Thoracic aorta (tissue), 2 donors: ENCODE measurements at places on chromosomes 6 and 20. TPM values are rescaled to one million over a fixed set of nuclear protein-coding genes. Genes with fewer than 3 reads are reported as not detected.

Gene ADGRF4
- not detected for total RNA-seq

Gene ID4
- total RNA-seq: 130 TPM

Gene SALL4
- not detected for total RNA-seq

Gene DDX39B
- total RNA-seq: 217 TPM

Gene CRISP3
- not detected for total RNA-seq

Gene OTOR
- not detected for total RNA-seq

Gene EPHA7
- 1.8 TPM for total RNA-seq

Gene TAAR5
- not detected for total RNA-seq

Gene HRH3
- total RNA-seq: not detected

Gene TPD52L1
- 73.5 TPM for total RNA-seq

Gene CNR1
- total RNA-seq: 22.9 TPM

Gene ARHGAP40
- total RNA-seq: not detected

Gene GPSM3
- total RNA-seq: 11.9 TPM

Gene PTPRK
- 33.7 TPM for total RNA-seq

Gene WFDC12
- not detected for total RNA-seq

Gene OLIG3
- total RNA-seq: not detected

Gene ARFGEF2
- 25.9 TPM for total RNA-seq

Gene NAA20
- 14.6 TPM for total RNA-seq

Gene PGK2
- total RNA-seq: not detected

Gene LINC00237
- not detected for total RNA-seq

Gene FOXF2
- total RNA-seq: not detected

Gene NKX2-2
- not detected for total RNA-seq
